ENCODE measurements at places on chromosomes 1 and 21. TPM values are rescaled to one million over a fixed set of nuclear protein-coding genes. Genes with fewer than 3 reads are reported as not detected.

- no peak for DNase-seq
Measured at GRCh38 chr1:53311702-53312305, 16.1 kb downstream of the LRP8 start.

- no peak for DNase-seq
Measured at GRCh38 chr1:117793413-117793812, 136.0 kb downstream of the GDAP2 start.

DNA sequence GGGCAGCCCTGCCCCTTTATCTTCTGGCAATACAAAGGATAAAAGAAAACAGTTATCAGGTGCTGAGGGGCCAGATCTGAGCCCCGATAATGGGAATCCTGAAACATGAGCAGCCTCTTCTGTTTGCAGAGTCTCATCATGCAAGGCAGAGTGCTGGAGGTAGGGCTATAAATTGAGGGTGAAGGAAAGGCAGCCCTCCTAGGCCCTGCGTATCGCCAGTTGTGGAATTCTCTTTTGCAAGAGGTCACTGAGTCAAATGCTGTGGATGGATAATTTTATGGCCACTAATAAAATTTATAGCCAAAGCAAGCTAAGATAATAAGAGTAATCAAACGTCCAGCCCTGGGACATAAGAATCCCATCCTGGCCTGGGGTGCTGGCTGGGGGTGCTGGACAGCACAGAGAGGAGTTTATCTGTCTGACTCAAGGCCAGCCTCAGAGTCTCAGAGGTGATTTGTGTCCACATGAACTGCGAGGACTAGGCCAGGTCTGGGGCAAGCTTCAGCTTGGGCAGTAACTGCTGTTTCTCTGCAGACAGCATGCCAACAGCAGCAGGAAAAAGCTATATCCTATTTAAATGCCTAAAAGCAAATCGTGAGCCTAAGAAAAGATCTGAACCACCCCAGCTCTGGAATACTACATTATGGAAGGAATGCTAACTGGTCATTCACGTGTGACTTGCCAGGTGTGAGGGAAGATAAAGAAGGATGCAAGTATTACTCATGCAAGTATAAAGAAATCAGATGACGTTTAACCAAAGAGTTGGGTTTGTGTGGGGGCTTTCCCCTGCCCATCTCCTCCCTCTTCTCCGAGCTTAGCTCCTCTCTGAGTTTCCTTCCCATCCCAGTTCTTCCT lies 254.8 kb downstream of the KIF26B start:
- no peak for DNase-seq

DNA sequence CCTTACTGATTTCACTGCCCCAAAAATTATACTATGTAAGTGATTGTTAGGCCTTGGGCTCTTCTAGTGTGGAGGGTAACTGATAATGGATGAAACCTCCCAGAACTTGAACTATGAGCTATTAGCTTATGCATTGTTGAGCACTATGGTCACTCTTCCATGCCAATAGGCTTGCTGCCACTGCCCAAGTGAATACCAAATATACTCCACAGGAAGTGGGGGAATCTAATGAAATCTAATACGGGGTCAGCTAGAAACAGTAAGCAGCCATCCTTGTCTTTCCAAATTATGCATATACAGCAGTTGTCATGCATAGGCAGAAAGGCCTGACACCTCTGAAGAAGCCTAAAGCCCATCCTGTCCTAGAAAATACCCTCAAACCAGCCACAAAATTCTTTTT lies 198.7 kb upstream of the PTBP2 start:
- no peak for DNase-seq

- DNase-seq, result no peak
Measured at GRCh38 chr1:75559136-75559535, 51.8 kb downstream of the SLC44A5 start.

DNA sequence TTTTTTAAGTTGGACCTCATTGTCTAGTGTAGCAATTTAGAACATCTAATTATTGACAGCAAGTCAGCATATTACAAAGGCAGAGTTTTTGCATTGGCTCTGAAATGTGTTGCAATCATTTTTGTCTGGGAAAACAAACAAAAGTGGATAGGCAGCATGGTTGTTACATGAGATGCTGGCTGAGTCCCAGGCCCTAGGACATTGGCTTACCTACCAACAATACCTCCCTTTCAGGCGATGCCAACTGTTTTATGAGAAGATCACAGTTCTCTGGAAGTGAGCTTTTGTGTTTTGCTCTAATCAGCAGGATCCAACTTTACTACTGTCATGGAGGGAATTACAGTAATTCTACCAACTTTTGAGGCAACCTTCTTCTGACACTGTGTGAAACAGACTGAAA lies 71.5 kb upstream of the CXADR start:
- DNase-seq, result peak; percentile 53

- DNase-seq, result peak; percentile 30
Measured at GRCh38 chr1:41568204-41568603, 83.7 kb upstream of the EDN2 start.

GRCh38 chr21:26064506-26064905 lies 106.1 kb downstream of the APP start:
- no peak for DNase-seq

DNA sequence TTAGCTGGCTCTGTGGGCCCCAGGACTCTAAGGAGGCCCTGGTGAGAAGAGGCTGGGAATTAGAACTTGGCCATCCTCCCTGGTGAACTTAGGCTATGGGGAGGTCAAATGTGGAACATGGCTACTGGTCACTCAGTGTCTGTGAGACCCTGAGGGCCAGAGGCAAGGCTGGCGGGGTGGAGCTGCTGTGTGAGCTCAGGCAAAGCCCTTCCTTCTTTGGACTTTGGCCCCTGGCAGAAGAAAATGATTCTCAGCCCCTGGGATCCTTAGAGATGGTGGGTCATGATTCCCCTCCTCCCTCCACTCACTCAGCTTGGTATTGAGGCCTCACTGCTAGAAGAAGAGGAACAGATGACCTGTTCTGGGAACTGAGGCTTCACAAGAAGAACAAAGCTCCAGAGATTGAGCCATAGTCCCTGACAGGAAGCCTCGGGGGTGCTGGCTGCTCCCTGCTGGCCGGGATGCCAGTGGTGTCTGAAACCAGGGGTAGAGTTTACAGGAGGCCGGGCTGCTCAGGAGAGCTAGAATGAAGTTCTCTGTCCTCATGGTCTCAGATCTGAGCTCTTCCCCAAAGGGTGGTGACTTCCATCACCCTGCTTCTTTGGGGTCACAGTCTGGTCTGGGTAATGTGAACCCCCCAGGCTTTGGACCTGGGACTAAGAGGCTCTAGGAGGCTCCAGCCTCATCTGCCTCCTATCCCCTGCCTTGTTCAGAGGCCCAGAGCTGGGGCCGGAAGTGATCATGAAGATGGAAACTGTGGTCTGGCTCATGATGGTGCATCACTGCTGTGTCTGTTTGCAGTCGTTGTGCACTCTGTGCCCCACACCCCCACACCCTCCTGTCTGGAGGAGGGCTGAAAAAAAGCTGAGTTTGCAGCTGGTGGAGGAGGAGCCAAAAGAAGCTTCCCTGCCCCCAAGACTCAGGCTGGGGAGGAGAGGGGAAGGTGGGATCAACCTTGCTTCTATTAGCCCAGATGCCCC lies 905 bp downstream of the BTBD19 start:
- DNase-seq, result no peak

GRCh38 chr1:156100205-156100995 lies 14.1 kb upstream of the LMNA start:
- no peak for DNase-seq

GRCh38 chr21:23986214-23986613 lies 1621.1 kb downstream of the MRPL39 start:
- no peak for DNase-seq

- no peak for DNase-seq
Measured at GRCh38 chr21:32868631-32869454, 97.3 kb upstream of the PAXBP1 start.

DNA sequence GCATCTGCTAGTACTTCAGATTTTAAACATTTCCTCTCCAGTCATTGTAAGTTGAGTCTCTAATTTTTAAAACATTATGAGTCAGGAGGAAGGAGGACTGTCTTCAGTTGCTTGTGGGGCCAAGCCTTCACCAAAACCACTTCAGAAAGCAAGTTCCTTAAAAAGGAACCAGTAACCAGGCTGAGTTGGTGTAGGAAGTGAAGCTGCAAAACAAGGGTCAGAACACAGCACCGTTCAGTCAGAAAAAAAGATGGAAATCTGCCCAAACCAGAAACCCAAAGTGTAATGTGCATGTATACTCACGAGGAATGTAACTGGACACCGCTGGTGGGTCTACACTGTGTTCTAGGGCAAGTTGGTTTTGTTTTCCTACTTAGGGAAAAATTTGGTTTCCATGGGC lies 402.1 kb downstream of the SETD4 start:
- DNase-seq, result no peak

- no peak for DNase-seq
Measured at GRCh38 chr1:15948091-15948591, 27.8 kb downstream of the ZBTB17 start.

DNA sequence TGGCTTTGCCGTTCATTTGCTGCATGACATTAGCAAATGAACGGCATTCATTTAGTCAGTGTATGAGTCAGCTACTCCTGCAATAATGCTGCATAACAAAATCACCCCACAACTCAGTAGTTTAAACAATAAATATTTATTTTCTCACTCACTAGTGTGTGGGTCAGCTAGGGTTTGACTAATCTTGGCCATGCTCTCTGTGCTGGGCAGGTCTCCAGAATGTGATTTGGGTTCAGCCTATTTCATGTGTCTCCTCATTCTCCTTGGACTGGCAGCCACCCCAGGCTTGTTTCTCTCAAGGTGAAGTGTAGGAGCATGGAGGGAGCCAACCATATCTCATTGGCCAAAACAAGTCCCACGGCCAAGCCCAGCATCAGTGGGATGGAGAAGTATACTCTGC lies 104.3 kb downstream of the LACTBL1 start:
- DNase-seq, result no peak

GRCh38 chr1:39170731-39171667 lies 33.5 kb upstream of the MACF1 start:
- no peak for DNase-seq

- DNase-seq, result no peak
Measured at GRCh38 chr1:199272628-199273086, 633.8 kb downstream of the PTPRC start.

GRCh38 chr1:221394011-221394544 lies 347.8 kb downstream of the DUSP10 start:
- no peak for DNase-seq

DNA sequence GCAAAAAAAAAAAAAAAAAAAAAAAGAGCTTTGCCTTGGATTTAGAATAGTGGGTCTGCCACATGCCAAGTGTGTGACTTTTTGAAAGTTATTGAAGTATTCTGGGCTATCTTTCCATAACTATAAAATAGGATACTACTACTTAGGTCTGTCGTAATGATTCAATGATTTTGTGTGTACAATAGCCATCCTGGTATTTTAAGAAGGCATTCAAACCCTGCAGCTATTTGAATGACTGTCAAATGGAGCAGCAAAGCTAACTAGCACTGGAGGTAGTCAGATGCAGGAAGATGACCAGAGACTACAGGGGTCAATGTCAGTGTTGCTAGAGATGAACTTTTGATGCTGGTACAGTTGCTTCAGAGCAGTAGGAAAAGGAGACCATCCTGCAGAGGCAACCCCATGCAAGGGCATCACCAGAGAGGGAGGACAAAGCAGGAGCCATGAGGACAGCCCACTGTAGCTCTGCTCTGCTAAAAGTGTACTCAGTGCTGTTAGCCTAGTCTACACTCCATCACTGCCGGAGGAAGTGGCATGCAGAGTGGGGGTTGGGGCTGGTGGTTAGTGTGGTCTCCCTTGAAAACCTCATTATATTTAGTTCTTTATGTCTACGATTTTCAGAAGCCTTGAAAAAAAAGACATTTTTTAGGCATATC lies 29.0 kb downstream of the DUSP10 start:
- no peak for DNase-seq

DNA sequence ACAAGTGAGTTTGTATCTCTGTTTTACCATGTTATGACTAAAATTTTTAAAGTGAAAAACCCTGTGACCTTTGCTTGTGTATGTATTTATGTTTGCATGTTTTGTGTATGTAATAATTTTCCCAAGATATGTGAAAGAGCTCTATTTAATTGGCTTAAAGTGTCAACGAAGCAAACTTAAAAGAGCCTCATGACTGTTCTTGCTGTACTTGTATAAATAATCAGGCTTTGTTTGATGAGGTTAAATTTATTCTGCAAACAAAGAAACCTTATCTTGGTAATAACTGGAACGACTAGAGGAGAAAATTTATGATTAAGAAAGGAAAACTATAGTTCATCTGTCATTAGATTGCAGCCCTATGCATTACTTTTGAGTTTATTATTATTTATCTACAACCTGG lies 6.6 kb downstream of the GBP7 start:
- no peak for DNase-seq

The TACSTD2 gene
- total RNA-seq, result 549 TPM

The SLC5A9 gene
- 0.31 TPM for total RNA-seq

The KIF14 gene
- 0.26 TPM for total RNA-seq

The SYTL1 gene
- 93.6 TPM for total RNA-seq

The FYB2 gene
- 4.0 TPM for total RNA-seq

The FPGT gene
- total RNA-seq, result 27.6 TPM

The CHRM3 gene
- total RNA-seq, result 0.49 TPM

The CD1E gene
- 0.52 TPM for total RNA-seq

The MPL gene
- 0.55 TPM for total RNA-seq

The SMIM1 gene
- total RNA-seq, result 9.6 TPM

The CD34 gene
- total RNA-seq, result 40.9 TPM

The NBPF14 gene
- 22.0 TPM for total RNA-seq

The TMEM54 gene
- total RNA-seq, result 88.7 TPM
